ENCODE measurements at places on chromosomes 16 and 17. TPM values are rescaled to one million over a fixed set of nuclear protein-coding genes. Genes with fewer than 3 reads are reported as not detected.

The OR3A2 gene
- total RNA-seq, result not detected

The CD300E gene
- not detected for total RNA-seq

The FBXW10B gene
- total RNA-seq, result 3.4 TPM

The TIGD7 gene
- total RNA-seq, result 5.5 TPM

The CHMP1A gene
- total RNA-seq, result 59.7 TPM

The SLC16A5 gene
- total RNA-seq, result 26.0 TPM

The MPO gene
- not detected for total RNA-seq

The TP53TG3 gene
- total RNA-seq, result not detected

The OSBPL7 gene
- 4.7 TPM for total RNA-seq
